CD14-positive monocyte (primary cell): ENCODE measurements at places on chromosomes 11 and 22. TPM values are rescaled to one million over a fixed set of nuclear protein-coding genes. Genes with fewer than 3 reads are reported as not detected.

Gene SERPING1
- polyA plus RNA-seq = 8.5 TPM

Gene FOSL1
- polyA plus RNA-seq = 4.7 and 28.2 TPM in 2 replicates

Gene MS4A6A
- 511 and 978 TPM in 2 replicates for polyA plus RNA-seq

DNA sequence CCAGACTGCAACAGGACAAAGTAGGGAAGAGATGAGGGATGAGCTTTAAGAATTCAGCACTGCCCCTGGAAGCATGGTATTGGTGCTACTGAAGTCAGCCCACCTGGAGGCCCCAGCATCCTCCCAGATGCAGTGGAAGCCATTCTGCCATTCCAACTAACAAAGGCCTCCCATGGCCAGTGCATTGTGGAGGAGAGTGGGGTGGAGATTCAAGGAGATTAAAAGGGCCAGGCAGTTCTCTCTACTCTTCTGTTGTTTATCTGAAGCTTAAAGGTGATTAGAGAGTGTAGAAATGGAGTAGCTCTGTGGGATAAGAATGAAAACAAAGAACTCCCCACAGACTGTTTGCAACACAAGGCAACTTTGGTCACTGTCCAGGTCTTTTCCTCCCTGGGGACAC is 24.1 kb upstream of the TSKU start:
- no peak for DNase-seq
- H3K27ac ChIP-seq = no peak overlapping the region
- H3K4me3 ChIP-seq = no peak overlapping the region
- H3K27me3 ChIP-seq = no peaks in the 10 kb centered on the region
- no peaks in the 10 kb centered on the region for H3K4me1 ChIP-seq
- no peaks in the 10 kb centered on the region for H3K36me3 ChIP-seq

DNA sequence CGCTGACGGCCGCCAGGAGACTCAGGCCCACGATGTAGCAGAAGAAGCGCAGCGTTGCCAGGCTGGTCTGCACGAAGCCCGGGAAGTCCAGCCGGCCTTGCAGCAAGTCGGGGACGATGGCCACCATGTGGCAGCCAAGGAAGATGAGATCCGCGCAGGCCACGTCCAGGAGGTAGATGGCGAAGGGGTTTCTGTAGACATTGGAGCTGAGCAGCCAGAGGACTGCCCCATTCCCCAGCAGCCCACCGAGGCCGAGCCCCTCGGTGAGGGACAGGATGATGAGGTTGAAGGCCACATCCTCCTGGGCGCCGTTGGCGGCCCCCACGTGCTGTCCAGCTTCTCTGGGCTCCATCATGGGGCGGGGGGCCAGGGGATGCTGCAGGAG is 3.8 kb downstream of the MRGPRE start:
- no peak overlapping the region for H3K4me3 ChIP-seq
- H3K27me3 ChIP-seq = peaks cover 3% of the 10 kb centered on the region
- H3K36me3 ChIP-seq = no peaks in the 10 kb centered on the region
- no peak for DNase-seq
- H3K4me1 ChIP-seq = peaks cover 27% of the 10 kb centered on the region
- H3K27ac ChIP-seq = no peak overlapping the region
